Gastroesophageal sphincter (tissue), 4 donors: ENCODE measurements at places on chromosomes 7 and 10. TPM values are rescaled to one million over a fixed set of nuclear protein-coding genes. Genes with fewer than 3 reads are reported as not detected.
A peak's percentile ranks its signal among the peaks of the same experiment; 100 is the strongest.

The HOXA13 gene
- total RNA-seq = 0.12 TPM

The NPSR1 gene
- not detected for total RNA-seq

The TAC1 gene
- total RNA-seq = 0.35 TPM

The SUN1 gene
- 261 TPM for total RNA-seq

The COBL gene
- 31.9 TPM for total RNA-seq

The CCDC172 gene
- total RNA-seq = not detected

The PTPRN2 gene
- total RNA-seq = 1.7 TPM

DNA sequence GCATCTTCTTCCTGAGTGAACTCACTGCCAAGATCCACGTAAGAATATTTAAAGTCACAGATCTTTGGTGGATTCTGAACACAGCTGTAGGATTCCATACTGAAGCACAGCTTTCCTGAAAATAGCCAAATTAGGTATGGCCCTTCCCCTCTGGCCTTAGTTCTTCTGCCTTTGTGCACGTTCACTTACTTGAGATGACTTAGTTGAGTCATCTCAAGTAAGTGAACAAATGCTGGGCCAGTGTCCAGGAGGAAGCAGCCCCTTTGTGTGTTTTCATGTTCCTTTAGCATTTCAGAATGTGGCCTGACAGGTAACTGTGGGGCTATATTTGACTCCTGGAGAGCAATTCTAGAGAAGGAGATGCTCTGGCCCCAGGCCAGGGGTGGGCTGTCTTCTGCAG is 51.5 kb downstream of the CCNY start:
- no peak for ATAC-seq

GRCh38 chr7:108875139-108875538 is 305.5 kb downstream of the DNAJB9 start:
- ATAC-seq = no peak

DNA sequence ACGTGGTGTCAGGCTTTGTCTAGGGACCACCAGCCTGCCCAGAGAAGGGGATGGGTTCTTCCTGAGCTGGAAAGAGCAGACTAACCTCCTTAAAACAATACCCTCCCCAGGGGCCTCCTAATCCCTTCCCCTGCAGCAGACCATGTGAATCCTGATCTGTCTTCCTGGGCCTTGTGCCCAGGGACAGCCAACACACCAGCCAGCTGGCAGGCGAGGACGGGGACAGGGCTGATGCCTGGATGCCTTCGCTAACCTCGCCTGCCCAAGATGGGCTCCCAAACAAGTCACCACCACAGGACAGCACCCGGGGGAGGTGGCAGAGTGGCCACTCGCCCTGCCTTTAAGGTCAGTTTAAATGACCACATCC is 17.6 kb downstream of the PODXL start:
- ATAC-seq = no peak

DNA sequence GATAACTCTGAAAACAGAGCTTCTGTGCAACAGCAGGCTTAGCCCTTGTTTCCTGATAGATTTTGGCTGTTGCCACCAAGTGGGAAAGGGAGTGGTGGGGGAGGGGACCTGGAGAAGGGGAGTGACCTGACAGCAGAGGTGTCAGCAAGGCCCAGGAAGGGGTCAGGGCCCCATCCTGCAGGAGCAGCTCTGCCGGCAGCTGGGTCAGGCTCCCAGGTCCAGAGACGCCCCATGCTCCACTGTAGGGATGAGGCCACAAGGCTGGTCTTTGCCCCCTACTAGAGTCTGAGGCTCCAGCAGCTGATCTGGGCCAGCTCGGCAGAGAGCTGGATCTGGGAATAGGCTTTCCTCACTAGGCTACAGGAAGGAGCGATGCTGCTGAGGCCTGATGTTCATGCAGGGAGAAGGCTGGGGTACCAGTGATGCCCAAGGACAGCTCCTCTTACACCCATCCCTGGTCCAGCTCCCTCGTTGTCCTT is 44.0 kb upstream of the ZMIZ1 start:
- ATAC-seq = no peak

DNA sequence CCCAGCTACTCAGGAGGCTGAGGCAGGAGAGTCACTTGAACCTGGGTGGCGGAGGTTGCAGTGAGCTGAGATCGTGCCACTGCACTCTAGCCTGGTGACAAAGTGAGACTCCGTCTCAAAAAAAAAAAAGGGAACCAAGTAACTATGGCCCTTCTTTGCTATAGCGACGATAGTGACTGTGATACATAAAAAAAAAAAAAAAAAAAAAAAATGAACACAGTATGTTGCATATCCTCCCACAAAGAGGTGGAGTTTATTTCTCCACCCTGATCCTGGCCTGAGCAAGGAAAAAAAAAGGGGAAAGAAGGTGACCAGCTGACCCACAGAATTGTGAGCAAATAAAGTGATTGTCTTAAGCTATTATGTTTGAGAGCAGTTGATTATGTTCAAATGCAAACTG is 42.3 kb upstream of the STEAP1B start:
- no peak for ATAC-seq

DNA sequence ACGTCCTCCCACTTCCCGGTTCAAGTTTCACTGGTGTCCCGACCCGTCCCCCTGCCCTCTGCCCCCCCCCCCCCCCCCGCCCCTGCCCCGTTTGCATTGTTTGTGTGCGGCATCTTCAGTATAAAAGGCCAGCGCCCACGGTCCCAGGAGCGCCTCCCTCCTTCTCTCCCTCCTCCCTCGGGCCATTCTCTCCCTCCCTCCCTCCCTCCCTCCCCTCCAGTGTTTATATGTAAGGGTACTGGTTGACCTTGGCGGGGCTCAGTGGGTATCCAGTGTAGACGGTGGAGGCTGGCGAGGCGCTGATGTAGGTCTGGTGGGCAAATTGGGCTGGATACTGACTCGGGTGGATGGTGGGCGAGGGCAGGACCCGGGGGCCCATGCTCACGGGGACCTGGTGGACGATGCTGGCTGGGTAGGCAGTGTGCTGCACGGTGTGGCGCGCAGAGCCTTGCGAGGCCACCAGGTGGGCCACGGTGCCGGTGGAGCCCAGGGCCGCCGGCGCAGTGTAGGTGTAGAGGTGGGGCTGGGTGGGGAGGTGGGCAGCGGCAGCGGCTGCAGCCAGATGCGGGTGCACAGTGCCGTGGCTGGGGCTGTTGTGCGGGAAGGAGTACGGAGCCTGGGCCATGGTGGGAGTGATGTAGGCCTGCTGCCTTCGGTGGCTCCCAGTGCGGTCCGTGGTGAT is 49.4 kb downstream of the CLEC2L start:
- ATAC-seq = no peak

GRCh38 chr7:122691569-122692235 is 7.2 kb downstream of the RNF133 start:
- no peak for ATAC-seq

- ATAC-seq = peak; percentile 64
Measured at GRCh38 chr7:140230516-140230860, 53.7 kb upstream of the KDM7A start.

DNA sequence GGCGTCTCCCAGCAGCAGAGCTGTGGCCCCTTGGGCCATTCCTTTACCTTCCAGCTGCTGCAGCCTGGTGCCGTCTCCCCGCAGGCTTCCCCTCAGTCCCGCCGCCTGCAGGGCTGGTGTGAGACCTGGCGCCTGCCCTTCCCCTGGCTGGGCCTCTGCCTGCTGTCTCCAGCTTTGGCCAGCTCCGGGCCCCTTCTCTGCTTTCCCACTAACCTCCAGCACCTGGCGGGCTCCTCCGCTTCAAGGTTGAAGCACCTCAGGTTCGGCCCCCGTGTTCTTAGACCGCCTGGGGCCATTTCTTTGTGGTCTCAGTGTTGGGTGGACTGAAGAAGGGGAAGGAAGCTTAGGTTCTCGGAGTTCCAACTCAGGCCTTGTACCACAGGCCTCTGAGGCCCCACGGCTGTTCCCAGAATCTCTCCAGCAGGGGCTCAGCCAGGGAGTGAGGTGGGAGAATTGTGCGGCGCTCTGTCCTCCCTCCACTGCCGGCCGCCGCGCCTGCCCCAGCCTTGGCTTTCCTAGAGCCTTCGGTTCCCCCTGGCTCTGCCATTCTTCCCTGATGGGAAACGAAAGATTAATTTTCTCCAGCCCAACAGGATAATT is 30.3 kb downstream of the GBX1 start:
- no peak for ATAC-seq

DNA sequence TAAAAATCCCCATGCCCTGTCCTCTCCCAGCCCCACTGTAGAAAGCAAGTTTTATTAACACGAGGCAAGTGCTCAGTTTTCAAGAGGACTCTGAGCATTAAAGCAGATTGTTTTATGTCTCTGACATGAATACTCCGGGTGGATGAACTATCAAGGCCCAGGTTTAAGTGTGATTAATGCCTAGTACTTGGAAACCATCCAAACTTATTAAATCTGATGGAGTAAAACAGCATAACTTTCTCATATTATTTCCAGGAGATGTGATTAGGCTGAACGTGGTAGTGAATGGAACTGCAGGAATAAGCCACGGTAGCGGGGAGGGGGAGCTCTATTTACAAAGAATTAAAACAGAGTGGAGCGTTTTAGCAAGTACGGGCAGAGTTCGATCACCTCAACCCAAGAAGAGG is 144.2 kb upstream of the RNF32 start:
- no peak for ATAC-seq

DNA sequence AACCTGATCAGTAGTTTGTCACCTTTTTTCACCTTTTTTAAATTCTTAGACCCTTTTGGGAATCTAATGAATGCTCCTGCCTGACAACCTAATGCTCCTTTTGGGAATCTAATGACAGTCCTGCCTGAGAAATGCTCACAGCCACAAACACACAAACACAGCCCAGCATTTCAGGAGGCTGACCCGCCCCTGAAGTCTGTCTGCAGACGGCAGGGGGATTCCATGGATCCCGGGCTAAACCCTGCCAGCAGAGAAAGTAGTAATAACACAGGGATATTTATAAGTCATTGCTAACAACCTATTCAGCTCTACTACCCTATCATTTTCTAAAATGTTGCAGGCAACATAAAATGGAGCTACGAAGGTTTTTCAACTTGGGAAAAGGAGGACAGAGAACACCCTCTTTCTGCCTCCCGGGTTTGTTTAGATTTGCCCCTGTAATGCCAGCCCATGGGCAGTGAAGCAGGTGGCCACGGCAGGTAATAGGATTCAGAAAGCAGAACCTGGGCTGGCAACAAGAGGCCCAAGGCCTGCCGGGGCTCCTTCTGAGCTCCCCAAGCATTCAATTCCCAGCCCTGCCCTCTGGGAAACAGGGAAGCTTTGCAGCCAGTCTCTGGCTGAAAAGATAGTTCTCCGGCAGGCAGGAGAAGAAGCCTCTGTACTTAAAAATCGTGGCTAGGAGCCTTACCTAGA is 65.2 kb downstream of the CREB3L2 start:
- no peak for ATAC-seq

GRCh38 chr10:123512901-123513775 is 153.0 kb upstream of the GPR26 start:
- ATAC-seq = no peak

DNA sequence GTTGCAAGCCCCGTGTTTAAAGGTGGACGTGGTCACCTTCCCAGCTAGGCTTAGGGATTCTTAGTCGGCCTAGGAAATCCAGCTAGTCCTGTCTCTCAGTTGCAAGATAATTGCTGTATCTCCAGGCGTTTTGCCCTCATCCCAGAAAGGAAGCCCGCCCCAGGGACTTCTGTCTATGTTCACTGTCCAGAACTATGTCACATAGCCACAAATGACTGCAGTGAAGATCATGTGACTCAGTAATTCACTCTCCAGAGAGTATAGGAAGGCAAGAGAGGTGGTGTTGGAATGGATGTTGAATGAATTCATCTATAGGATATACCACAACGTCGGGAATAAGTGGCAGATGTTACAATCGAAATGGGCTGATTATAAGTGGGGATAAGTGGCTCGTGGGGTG is 349 bp upstream of the ERVW-1 start:
- ATAC-seq = no peak

DNA sequence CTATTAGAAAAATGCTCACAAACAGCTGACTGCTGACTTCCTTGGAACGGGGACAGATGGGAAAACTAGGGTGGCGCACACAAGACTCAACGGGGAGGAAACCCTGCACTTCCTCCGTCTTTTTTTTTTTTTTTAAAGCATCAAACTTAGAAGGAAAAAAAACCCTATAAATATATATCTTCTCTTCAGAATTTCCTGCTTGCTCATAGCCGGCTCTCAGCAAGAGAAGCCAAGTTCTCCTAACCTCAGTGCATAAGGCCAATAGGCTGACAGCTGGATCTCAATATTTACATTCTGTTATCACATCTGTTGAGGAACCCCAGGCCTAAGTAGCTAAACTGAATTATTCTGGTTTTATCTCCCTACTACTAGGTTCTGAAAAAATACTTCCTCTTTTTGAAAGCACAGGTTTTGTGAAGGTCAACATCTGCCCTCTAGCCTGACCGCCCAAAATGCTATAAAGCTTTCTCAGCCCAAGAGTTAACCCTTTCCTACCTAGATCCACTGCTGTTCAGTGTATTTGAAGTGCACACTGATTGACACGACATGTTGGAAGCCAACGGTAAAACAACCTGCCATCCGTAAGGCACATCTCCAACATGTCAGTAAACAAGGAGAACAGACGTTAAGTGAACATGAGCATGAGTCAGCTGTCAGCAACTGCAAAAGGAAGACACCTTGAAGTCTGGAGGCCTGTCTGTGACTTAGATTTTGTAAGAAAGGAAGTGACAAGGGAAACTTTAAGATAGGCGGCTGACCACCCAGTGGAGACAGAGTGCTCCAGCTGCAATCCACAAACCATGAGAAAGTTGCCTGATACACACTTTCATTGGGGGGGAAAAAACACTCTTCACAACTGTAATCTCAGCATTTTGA is 83.8 kb downstream of the EBLN1 start:
- ATAC-seq = no peak

DNA sequence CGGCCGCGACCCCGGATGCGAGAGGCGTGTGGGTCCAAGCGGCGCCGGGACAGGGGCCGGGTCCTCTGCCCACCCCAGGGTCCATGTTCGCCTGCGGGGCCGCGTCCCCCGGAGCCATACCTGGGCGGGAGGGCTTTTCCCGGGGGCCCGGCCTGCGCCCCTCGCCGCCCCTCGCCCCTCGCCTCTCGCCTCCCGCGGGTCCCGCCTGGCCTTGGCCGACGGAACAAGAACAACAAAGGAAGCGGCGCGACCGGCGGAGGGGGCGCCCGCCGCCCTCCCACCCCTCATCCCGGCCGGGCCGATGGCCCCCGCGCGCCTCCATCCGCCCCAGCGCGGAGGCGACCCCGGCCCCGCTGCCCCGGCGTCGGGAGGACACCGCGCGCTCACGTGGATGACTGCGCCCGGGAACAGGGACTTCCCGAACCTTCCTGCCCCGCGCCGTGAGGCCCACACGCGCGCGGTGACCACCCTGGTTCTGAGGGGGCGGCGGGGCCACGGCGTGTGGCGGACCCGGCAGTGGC is 348.2 kb downstream of the DNAJB6 start:
- no peak for ATAC-seq

DNA sequence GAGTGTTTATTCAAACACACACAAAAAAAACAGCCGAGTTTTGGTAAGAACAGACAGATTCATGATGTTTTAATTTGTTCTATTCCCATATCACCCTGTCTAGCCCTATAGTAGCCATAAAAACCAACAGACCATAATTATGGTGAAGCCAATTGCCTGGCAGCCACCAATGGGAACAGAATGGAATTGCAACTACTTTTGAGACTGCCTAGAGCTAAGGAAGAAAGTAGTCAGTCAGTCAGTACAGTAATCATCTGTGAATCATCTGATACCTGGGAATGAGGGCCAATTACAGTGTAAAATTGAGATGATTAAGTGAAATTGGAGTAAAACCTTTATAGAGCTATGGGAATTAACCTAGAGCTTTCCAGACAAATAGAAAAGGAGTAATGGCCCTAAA is 952.7 kb upstream of the KCND2 start:
- ATAC-seq = no peak
